ENCODE measurements at places on chromosomes 1 and 21.

DNA sequence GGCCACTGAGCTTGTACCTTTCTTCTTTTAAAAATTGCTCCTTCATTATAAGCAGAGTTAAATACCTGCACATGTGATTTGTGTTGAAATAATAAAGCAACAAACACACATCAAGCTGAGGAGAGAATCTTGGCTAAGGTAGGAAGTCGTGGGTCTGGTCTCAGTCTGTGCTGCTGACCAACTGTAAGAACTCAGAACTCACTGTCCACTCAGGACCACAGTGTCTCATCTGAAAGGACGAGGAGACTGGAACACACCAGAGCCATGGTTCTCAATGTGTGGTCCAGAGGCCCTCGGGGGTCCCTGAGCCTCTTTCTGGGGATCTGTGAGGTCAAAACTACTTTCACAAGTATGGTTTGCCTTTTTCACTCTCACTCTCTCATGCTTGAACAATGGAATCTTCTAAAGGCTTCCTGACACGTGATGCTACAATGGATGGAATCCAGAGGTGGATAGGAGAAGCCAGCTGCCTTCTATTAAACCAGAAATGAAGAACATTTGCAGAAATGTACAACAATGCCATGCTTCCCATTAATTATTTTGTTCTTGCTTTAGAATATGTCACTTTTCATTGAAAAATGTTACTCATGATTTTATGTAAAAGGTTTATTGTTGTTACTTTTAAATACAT is 17.3 kb upstream of the ETS2 start:
- DNase-seq = no peak

- DNase-seq = no peak
Measured at GRCh38 chr1:228745497-228745896, 10.2 kb downstream of the RHOU start.

- DNase-seq = no peak
Measured at GRCh38 chr1:203090421-203091198, 4.8 kb upstream of the MYOG start.

DNA sequence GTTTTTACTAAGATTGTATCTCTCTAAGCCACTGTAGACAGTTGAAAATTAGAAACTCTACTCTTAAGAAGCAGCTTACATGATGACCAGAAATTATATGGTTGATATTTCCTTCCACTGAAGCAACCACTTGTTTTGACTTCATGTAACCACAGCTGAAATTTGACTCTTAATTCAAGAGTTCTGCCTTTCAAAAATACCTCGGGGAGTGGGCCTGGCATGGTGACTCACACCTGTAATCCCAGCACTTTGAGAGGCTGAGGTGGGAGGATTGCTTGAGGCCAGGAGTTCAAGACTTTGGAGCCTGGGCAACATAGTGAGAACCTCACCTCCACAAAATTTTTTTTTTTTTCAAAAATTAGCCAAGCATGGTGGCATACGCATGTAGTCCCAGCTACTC is 4.3 kb downstream of the AMPD1 start:
- no peak for DNase-seq

GRCh38 chr1:180360333-180361075 is 130.4 kb downstream of the LHX4 start:
- no peak for DNase-seq

GRCh38 chr1:9088807-9089206 is 19.4 kb upstream of the SLC2A5 start:
- no peak for DNase-seq

GRCh38 chr1:86471291-86471690 is 2.6 kb downstream of the CLCA1 start:
- no peak for DNase-seq

- no peak for DNase-seq
Measured at GRCh38 chr1:64019818-64020217, 183.6 kb upstream of the UBE2U start.

- DNase-seq = no peak
Measured at GRCh38 chr21:25689226-25689625, 45.5 kb downstream of the ATP5PF start.

- no peak for DNase-seq
Measured at GRCh38 chr1:5990913-5991312, 1.3 kb downstream of the NPHP4 start.

GRCh38 chr1:199550199-199551065 is 477.1 kb upstream of the NR5A2 start:
- DNase-seq = no peak

GRCh38 chr1:228270032-228270431 is 62.2 kb downstream of the OBSCN start:
- no peak for DNase-seq

DNA sequence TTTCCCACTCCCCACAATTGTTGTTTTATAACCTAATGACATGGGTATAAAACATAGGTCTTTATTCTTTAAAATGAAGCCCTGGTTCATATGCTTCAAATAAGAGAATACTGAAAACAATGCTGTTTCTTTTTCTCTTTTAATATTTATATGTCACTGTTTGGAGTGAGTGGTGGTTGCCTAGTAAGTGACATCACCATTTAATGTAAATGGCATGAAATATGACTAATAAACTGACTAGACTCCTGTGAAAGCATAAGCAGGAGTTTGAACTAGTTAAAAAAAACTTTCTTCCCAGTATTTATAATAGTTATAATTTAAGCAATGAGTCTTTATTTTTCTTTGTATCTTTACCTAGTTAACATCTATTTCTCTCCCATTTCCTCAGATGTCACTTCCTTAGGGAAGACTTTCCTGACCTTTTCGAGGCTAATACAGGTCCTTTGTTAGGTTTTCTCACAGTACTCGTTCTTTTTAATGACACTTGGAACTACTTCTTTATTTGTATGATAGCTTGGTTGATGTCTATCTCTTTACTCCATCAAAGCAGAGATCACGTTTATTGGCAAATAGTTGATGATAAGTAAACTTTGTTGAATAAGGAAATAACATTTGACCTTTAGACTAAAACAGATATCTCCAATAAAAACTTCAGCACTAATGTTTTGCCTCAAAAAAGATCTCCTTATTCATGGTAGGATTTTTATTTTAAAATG is 105.4 kb upstream of the PDC start:
- no peak for DNase-seq

DNA sequence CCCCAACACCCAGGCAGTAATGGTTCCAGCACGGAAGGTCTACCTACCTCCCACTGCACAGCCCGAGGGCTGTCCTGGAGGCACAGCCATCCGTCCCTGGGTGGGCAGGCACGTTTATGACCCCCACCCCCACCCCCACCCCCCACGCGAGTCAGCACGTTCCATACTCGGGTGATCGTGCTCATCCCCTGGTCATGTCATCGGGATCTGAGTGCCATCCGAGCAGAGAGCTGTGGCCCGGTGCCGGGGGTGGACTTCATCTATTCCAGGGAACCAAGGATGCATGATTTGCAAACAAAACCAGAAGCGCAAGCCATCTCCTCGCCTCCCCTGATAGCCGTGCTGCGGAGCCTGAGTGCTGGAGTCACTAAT is 1.1 kb downstream of the TSPEAR start:
- no peak for DNase-seq

GRCh38 chr1:3573500-3573899 is 37.8 kb downstream of the MEGF6 start:
- DNase-seq = no peak

DNA sequence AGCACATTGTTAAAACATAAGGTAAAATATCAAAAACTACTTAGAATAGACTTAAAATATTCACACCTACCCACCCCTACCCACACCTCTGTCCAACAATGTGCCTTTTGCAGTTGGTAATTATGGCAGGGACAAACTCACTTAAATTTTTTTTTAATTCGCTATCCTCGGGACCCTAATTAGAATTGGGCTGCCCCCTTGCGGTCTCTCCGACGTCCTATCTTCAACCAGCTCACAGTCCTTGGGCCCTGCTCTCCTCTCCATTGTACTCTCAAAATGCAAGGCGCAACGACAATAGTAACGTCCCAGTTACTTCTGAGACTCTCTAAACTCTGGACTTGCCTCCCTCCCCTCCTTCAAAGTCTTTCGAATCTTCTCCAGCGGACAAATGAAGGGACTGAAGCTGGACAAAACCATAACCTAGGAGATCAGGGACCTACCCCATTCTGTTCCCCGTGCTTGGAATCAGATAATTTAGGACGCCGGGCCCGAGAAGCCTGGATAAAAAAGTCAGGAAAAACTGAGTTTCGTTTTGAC is 1.1 kb upstream of the CIART start:
- DNase-seq = no peak

DNA sequence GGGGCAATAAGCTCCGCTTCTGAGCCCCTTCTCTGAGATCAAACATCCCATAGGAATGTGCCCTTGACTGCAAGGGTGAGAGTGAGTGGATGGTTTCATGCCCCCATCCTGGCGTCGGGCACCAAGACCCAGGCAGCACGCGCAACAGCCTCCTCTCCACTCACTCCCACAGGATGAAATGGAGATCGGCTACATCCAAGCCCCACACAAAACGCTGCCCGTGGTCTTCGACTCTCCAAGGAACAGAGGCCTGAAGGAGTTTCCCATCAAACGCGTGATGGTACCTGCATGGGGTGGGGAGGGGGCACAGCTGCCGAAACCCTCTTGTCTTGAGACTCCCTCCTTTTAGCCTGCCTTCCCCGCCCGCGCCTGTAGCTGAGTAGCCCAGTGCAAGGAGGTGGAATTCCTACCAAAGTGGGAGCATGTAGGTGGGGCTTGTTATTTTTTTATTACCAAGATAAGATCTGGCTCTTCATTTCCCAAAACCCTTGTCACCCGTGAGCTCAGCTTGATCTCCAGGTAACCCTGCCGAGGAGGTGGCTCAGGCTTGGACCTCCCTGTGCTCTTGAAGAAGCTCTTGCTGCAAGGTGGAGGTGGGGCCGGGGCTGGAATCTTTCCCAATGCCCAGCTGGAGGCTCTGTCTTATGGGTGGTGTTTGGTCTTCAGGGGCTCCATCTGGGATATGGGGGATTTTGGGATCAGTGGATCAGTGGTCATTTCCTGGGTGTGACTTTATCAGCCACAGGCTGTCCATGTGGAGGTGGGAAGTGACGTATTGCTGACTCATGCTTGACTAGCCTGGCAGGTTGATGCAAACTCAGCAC is 24.0 kb upstream of the PADI6 start:
- DNase-seq = no peak

GRCh38 chr1:44822131-44822701 is 13.9 kb downstream of the BTBD19 start:
- no peak for DNase-seq

DNA sequence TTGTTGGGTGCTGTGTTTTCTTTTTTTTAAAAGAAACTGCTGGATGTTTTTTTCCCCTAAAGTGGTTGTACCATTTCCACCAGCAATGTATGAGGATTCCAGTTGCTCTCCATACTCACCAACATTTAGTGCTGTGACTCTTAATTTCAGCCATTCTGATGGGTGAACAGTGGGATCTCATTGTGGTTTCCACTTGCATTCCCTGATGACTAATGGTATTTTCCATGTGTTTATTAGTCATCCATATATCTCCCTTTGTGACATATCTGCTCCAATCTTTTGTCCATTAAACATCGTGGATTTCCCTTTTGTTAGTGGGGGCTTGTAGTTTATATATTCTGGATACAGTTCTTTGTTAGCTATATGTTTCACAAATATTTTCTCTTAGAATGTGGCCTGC is 206.0 kb downstream of the CAMTA1 start:
- no peak for DNase-seq

DNA sequence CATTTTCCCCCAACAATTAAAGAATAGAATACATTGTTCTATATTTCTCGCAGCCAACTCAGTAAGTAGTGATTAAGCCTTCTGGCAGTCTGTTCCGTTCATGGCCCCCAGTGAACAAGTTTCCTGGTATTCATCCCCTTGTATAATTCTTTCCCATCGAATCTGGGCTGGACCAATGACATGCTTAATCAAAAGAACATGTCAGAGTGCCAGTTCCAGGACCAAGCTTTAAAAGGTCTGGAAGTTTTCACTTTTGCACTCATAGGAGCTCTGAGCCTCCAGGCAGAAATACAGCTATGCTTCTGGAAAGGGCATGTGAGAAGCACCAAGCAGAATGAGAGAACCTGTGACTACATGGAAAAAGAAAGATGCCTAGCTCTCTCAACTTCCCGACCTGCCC is 22.5 kb upstream of the DPYD start:
- DNase-seq = no peak

- DNase-seq = no peak
Measured at GRCh38 chr1:52752484-52752826, 26.2 kb downstream of the ZYG11B start.

- no peak for DNase-seq
Measured at GRCh38 chr1:26044971-26045721, 772 bp downstream of the SLC30A2 start.

GRCh38 chr1:206952171-206952570 is 5.9 kb upstream of the PIGR start:
- DNase-seq = no peak

DNA sequence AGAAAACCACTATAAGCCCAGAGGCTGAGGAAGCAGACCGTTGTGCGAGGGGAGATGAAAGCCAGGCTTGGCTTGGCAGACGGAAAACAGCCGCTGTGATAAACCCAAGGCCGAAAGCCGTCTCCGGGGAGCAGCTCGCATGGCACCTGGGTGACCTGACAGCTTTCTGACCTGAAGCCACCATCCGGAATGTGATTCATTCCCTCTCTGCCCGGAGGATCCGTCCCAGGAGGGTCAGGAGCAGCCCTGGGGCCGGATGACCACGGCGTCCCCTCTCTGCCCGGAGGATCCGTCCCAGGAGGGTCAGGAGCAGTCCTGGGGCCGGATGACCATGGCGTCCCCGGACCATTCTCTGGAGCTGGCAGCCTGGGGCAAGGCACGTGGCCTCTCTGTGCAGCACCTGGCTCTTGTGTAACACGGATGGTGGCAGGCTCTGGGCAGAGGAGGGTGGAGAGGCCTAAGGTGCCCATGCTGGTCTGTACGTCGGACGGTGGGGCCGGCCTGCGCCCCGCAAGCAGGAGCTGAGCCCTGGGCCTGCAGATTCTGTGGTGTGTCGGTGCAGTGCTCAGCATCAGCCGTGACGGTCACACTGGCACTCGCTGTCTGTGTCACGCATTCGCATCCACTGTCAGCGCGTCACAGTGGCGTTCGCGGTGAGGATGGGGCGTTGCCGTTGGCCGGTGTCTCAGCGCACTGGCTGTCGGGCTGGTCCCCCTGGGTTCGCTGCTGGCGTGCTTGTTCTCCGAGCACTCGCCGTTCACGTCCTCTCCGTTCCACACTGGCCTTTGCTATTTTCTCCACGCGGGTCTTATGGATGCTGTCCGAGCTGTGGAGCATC is 50.3 kb downstream of the SLX9 start:
- DNase-seq = no peak

DNA sequence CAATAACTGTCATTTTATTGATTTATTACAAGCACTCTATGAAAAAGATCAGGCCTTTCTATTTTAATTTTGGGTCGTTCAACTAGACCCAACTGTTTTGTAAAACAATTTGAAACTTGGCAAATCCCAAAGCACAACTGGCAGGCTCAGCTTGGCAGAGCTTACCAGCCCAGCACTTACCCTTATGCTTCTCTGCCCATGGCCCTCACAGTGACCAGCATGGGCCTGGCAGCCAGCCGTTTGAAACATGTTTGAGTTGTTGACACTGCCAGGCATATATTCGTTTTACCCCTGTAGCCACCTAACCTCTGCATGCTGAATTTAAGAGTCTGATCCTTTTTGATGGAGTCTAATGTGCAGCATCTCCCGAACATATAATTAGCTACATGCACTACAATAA is 796.7 kb upstream of the ADGRL2 start:
- DNase-seq = no peak

- DNase-seq = no peak
Measured at GRCh38 chr21:33197496-33197895, 32.2 kb upstream of the IFNAR2 start.
